CD8-positive, alpha-beta memory T cell (primary cell): ENCODE measurements at places on chromosomes 5 and 9.
A peak's percentile ranks its signal among the peaks of the same experiment; 100 is the strongest.

DNA sequence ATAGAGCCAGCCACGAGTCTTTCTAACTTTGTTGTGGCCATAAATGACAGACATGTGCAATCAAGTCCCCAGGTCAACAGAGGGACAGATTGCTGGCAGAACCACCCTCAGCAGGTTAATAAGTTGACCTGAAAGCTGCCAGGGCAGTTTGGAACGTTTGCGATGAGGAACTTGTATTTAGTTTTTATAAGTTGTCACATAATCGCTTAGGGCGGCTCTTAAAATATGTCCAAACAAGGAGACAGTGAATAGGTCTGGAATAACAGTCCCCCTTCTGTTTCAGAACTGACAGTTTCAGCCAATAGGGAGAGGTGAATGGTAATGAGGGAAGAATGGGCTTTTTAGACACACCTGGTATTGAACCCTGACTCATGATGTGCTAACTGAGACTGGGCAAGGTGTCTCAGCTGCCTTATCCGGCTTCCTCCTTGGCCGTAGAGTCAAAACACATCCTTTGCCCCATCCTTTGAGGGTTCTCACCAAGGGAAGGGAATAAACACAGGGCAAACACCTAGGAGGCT lies 33.6 kb upstream of the GABRP start:
- no peak for DNase-seq

GRCh38 chr5:167720676-167721260 lies 570.7 kb upstream of the WWC1 start:
- no peak for DNase-seq

GRCh38 chr5:56383761-56384160 lies 150.6 kb upstream of the ANKRD55 start:
- no peak for DNase-seq

DNA sequence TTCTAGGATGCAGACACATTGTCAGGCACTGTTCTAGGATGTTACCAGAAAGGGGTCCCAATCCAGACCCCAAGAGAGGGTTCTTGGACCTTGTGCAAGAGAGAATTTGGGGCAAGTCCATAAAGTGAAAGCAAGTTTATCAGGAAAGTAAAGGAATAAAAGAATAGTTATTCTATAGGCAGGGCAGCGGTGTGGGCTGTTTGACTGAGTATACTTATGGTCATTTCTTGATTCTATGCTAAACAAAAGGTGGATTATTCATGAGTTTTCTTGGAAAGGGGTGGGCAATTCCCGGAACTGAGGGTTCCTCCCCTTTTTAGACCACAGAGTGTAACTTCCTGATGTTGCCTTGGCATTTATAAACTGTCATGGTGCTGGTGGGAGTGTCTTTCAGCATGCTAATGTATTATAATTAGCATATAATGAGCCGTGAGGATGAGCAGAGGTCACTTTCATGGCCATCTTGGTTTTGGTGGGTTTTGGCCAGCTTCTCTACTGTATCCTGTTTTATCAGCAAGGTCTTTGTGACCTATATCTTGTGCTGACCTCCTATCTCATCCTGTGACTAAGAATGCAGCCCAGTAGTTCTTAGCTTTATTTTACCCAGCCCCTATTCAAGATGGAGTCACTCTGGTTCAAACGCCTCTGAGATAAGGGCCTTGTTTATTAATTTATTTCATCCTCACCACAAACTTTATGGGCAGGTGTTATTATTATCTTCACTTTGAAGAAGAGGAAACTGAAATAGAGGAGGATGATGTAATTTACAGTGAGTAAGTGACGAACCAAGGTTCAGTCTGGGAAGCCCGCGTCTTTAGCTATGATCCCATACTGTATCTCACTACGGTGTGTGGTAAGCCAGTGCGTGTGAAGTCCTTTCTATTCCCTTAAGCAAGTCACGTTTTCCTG lies 186.0 kb upstream of the KLF4 start:
- no peak for DNase-seq

DNA sequence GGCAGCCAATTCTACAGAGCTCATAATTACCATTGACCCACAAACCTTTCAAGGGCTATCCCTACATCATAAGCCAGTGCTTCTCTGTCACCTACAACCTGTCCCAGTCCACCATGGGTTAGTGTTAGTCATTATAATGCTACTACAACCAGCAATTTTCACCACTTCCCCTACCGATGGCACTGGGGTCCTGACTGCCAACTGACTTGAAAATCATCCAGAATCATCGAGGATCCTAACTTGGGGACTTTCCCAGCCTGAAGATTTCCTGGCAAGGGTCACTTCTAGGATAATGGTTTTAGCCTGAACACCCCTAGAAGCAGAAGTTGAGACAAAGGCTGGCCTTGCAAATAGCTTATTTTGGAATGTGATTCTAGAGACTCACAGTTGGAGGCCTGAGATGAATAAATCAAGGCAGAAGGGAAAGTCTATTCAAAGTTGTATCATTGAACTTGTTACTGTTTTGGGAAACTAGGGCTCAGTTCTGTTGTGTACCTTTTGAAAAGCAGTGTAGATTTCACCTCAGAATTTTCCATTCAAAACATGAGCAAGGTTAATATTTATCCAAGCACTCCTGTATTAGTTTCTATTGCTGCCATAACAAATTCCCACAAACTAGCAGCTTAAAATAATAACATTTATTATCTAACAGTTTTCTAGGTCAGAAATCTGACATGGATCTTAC lies 633.0 kb downstream of the LRRC70 start:
- DNase-seq: no peak

GRCh38 chr5:164593982-164594381 lies 1088.6 kb downstream of the MAT2B start:
- DNase-seq: no peak

GRCh38 chr5:135593886-135594285 lies 15.1 kb upstream of the CXCL14 start:
- no peak for DNase-seq

DNA sequence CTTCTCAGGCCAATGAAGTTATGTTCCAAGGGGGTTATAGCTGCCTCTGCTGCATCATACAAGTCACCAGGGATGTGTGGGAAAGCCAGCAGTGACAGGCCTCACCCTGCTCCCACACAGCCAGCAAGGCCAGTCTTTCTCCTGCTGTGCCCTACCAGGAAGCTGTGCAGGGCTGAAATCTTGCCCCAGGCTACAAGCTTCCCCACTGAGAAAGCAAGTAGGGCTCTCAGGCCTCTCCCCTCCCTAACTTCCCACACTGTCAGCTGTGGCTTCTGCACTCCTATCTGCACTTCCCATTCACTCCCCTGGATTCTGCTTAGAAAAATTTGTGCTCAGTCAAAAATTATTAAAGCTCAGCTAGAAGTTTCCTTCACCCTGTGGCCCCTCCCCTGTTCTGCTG lies 611.2 kb upstream of the ZNF608 start:
- DNase-seq: no peak

DNA sequence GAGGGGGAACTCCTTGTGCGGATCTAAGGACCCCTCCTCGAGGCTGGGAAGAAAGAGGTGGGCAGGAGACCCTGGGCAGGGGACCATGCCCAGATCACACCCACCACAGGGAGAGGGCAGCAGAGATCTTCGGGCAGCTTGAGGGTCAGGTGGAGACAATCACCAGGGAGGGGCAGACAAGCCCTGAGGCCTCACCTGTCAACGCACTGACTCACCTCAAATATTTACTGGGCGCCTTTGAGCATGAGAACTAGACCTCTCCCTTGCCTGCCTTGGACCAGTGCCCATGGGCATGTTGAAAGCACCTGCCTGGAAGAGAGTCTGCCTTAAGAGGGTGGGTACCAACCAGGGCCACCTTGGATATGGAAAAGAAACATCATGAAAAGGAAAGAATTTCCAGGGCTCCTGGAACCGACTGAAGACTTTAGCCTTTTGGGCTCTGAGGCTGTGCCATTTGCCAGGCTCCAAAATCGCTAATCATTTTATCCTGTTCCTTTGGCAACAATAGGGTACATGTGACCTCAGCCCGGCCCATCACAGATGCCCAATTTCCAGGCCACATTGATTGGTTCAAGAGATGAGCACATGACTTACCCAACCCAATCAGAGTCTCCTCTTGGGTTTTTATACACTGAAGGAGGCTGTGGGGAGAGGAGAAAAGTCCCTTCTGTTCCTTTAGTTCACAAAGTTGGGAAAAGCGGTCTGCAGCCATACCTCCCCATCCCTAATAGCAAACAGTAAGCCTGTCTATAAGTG lies 10.4 kb upstream of the SPINK4 start:
- DNase-seq: no peak

DNA sequence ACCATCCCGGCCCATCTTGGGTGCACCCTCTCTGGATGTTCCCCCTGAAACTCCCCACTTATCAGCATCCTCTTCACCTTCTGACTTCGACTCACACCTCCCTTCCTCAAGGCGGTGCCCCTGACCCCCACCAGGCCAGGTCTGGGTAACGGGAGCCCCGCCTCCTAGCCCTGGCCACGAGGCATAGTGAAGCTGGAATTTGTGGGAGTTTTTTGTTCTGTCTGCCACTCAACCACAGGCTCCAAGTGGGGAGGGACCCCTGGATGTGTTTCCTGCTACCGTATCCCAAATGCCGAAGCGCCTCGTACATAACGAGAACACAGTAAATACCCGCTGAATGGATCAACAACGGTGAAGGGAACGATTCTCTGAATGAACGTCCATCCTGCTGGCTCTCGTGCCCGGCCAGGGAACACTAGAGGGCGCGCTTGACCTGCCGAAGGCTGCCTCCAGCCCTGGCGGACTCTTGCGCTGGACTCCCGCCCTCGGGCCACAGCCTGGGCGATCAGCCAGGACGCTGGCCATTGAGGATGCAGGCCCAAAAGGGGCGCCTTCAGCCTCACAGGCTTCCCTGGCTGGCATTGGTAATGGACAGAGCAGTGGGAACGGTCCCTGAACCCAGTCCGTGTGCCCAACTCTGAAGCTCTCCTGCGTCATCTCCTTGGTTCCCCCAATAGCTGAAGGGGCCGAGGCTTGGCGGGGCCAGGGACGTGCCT lies 47.3 kb upstream of the PHYKPL start:
- DNase-seq: peak; percentile 27

GRCh38 chr9:69314547-69314946 lies 10.5 kb upstream of the ENTREP1 start:
- no peak for DNase-seq

DNA sequence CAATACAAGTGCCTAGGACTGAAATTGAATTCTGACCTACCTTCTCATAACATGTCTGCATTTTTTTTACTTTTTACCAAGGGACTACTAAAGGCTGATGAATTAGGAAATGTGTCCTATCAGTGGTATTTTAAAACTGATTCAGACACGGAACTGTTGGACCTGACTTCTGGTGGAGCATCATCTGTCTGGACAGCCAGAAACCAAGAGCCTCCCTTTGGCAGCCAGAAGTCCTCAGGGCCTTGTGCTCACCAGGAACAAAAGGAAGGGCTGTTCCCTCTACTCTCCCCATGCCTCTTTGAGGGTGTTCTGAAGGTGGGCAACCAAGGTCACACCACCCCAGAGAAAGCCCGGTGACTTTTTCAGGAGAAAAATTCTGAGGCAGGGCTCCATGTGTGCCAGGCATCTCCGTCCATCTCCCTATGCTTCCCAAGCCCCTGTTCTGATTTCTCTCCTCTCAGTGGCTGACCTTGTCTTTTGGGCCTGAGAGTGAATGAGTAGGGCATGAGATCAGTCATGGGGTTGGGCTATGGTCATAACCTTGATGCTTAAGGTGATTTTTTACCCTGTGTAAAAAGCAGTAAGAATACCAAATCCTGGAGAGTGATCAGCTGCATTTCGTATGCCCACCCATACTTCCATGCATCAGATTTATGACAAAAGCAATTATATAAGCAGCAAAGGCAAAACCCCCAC lies 143.7 kb downstream of the SCAMP1 start:
- DNase-seq: no peak

- no peak for DNase-seq
Observed at GRCh38 chr9:134640506-134641172, 964 bp upstream of the COL5A1 start.

GRCh38 chr9:16593746-16594145 lies 276.7 kb downstream of the BNC2 start:
- DNase-seq: no peak

GRCh38 chr9:91191411-91192380 lies 170.0 kb downstream of the AUH start:
- DNase-seq: no peak

DNA sequence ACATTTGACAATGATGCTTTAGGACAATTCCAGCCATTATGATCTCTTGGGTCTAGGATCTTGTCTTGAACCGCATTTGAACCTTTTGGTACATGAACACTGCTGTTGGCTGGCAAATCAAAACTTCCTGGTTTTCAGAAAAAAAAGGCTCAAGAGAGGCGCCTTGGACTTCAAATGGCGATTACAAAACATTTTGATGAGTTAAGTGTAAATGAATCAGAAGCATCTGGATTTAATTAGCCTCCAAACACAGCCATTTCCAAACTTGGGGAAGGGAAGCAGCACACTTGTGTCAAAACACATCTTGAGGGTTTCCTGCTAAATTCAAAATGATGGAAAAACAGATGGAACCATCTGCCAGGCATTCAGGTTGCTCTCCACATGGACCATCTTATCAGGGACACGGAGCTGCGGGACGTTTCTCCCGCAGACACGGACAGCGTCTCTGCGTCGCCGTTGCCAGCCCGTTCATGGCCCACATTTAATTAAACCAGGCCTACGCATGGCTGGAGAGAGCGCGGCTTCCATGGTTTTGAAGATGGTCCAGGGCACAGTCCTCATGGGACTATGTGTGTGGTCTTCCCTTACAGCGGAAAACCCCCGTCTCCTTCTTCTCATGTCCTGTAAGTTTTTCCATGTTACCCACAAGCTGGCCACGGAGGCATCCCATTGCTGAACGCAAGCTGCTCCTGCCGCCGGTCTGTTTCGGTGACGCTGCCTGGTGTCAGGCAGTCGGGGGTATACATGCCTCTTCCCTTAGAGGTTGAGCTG lies 55.8 kb upstream of the PTCH1 start:
- DNase-seq: no peak

DNA sequence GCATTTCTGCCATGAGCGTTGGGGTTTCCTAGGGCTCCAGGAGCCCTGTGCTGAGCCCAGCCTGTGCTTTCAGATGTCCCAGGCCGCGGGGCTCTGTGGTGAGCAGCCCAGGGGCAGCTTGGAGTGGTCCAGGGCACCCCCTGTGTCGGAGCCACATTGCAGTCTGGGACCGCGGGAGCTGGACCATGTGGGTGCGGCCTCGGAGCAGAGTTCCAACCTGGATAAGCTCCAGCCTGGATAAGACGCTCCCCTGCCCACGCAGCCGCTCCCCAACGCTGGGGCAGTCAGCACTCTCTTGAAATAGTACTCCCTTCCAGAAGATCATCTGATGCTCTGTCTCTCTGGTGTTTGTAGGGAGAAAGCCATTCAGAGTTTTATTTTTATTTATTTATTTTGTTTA lies 111.1 kb downstream of the WNK2 start:
- no peak for DNase-seq
